Stimulated activated CD8-positive, alpha-beta memory T cell treated with anti-CD3 and anti-CD28 coated beads, Interleukin-7, amount 100 ng/mL, for 24 hours (primary cell): ENCODE measurements at places on chromosomes 2 and 18.

- DNase-seq, result no peak
Measured at GRCh38 chr18:72849671-72850070, 18.1 kb downstream of the NETO1 start.

GRCh38 chr2:150143087-150143536 is 344.4 kb downstream of the RND3 start:
- DNase-seq, result no peak

GRCh38 chr2:53630026-53630606 is 137.5 kb upstream of the CHAC2 start:
- no peak for DNase-seq

- no peak for DNase-seq
Measured at GRCh38 chr18:63187791-63188460, 131.6 kb downstream of the BCL2 start.

- no peak for DNase-seq
Measured at GRCh38 chr2:172408143-172408766, 19.1 kb upstream of the ITGA6 start.

GRCh38 chr2:21268878-21269224 is 145.1 kb downstream of the TDRD15 start:
- DNase-seq, result no peak

- no peak for DNase-seq
Measured at GRCh38 chr2:41116106-41116797, 664.4 kb upstream of the SLC8A1 start.

DNA sequence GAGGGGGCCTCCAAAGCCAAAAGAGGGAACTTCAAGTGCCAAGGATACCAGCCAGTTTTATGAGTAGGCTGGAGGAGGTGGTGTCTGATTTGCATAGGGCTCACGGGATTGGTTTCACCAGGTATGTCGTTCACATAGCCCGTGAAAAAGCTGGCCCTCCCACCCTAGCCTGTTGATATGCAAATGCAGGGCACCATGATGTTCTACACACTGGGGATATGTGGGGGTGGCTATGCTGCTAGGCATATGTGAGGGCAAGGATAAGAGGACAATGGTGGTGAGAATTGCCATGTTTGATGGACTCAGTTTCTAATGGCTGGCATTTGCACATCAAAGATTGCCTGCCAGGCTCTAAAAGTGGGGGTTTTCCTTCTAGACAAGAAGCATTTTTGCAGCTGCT is 378.6 kb downstream of the DPP10 start:
- DNase-seq, result no peak

DNA sequence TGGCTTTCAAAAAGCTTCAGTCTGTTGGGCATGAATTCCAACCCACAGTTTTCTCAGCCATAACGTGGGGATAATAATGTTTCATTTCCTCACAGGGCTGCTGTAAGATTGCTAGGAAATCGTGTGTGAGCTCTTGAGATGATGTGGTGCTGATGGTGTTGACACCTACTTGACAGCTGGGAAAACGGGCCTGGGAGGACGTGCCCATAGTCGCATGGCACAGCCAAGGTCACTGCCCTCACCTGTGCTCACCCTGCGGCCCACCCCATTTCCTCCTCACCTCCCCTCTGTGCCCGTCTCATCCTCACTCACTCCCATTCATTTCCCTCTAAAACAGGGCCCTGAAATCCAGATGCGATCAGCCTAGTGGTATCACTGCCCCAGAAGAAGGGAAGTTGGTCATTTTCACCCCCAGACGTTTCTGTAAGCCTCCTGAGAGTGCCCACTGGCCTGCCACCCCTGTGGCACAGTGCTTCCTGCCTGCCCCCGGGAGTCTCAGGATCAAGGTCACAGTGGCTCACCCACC is 33.0 kb downstream of the DPYSL5 start:
- DNase-seq, result no peak

- DNase-seq, result no peak
Measured at GRCh38 chr2:39932198-39932597, 153.1 kb upstream of the THUMPD2 start.

DNA sequence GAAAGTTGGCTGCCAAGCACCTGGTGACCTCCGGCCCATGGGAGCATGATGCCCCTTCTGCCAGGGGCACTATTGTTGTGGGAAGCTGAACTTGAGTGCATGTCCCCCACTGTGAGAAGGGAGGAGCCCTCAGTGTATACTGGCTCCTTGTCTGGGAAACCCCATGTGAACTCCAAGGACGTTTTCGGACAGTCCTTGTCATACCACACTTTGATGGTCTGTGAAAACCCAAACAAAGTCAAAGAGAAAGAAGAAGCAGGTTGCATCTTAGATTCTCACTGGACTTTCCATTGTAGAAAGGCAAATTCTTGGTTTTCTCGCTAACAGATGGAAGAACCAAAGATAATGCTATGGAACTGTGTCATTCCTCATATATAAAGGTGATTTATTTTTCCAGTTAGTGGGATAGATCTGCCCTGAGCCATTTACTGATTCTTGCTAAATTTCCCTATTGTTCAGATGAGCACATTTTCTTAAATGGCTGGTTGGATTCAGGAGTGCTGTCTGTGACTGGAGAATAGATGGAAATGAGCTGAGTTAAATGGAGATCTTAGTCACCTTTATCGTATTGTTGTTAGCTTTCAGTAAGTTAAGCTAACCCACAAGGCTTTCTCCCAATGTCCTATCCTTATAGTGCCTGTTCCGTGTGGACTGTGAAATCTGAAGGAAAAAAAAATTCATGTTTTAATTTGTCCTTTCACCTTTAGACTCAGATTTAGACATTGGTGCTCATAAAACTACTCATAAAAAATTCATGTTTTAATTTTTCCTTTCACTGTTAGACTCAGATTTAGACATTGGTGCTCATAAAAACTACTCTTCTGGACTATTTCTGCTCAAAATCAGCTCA is 166.6 kb downstream of the ACTR3 start:
- DNase-seq, result no peak

DNA sequence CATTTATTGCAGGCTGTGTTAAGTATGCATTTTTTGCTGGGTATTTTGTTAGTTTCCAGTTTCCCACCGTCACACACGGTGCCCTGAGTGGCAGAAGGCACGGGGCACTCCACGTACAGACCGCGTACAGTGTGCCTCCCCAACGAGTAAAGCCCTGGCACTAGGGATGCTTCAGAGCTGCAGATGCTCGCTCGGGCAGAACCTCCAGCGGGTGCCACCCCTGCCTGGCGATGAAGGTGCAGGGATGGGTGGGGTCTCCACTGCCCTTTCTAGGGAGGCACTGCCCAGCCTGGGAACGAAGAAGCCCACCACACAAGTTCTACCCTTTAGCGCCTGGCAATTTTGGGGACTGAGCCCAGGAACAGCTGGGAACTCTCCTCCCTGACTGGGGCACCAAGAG is 4.1 kb downstream of the GREB1 start:
- no peak for DNase-seq

DNA sequence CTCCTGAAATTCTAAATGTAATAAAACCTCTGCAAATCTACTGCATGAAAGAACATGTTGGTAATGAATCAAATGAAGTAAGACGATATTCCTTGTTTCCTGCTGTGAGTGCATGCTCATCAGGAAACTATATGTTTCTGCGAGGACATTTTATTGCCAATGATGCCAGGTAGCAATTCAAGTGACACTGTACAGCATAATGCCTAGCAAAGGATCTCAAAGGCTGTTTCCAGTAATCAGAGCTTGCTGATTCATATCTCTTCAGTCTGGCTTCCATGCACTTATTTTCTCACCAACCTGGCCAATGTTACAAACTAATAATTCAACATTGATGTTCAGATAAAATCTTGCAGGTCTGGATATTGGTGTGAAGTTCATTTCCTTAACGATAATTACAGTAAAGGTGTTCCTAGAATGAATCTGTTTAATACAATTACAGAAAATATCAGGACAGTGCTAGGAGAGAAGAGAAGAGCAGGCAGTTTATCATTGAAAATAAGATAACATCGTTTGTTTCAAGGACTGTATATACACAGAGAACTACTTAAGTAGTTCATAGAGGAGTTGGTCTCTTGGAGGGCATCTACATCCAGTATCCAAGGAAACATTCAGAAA is 568.5 kb upstream of the SOX11 start:
- no peak for DNase-seq
